Activated T-helper 2 cell treated with anti-CD3 and anti-CD28 coated beads, Interferon-gamma antibody, Interleukin-2, Interleukin-4, amounts not matched to agents 10 μg/mL and 5 μg/mL and 100 μg/mL, durations not matched to agents 14 hours and 24 hours and 36 hours (primary cell): ENCODE measurements at places on chromosomes 13 and 19.
A peak's percentile ranks its signal among the peaks of the same experiment; 100 is the strongest.

- no peaks in the 10 kb centered on the region for H3K36me3 ChIP-seq
- no peak overlapping the region for H3K4me3 ChIP-seq
- no peak for DNase-seq
- H3K27me3 ChIP-seq: peaks cover 27% of the 10 kb centered on the region
These were observed 325.0 kb downstream of the DNAJC15 start for GRCh38 chr13:43348397-43348796.

DNA sequence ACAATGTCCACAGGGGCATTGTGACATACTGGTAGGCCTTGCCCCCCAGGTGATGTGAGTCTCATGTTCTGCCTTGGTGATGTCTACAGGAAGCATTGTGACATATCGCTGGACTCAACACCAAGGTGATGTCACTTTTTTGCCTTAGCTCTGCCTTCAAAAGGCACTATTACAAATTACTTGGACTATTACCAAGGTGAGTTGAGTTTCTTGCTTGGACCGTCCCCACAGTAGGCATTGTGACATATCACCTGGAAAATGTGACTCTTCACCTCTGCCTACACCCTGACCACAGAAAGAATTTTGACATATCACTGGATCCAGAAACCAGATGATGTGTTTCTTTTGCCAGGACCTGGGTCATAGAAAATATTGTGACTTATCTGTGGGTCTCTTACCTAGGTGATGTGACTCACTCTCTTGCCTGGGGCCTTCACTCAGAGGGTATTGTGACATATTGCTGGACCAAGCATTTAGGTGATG is 60.6 kb upstream of the ZNF724 start:
- no peaks in the 10 kb centered on the region for H3K27me3 ChIP-seq
- no peaks in the 10 kb centered on the region for H3K4me1 ChIP-seq
- H3K4me3 ChIP-seq: no peak overlapping the region
- H3K27ac ChIP-seq: no peak overlapping the region
- H3K36me3 ChIP-seq: no peaks in the 10 kb centered on the region

- no peaks in the 10 kb centered on the region for H3K36me3 ChIP-seq
- H3K27me3 ChIP-seq: no peaks in the 10 kb centered on the region
- H3K27ac ChIP-seq: no peak overlapping the region
- no peaks in the 10 kb centered on the region for H3K4me1 ChIP-seq
These were observed 364.2 kb upstream of the SLC10A2 start for GRCh38 chr13:103430368-103430767.

DNA sequence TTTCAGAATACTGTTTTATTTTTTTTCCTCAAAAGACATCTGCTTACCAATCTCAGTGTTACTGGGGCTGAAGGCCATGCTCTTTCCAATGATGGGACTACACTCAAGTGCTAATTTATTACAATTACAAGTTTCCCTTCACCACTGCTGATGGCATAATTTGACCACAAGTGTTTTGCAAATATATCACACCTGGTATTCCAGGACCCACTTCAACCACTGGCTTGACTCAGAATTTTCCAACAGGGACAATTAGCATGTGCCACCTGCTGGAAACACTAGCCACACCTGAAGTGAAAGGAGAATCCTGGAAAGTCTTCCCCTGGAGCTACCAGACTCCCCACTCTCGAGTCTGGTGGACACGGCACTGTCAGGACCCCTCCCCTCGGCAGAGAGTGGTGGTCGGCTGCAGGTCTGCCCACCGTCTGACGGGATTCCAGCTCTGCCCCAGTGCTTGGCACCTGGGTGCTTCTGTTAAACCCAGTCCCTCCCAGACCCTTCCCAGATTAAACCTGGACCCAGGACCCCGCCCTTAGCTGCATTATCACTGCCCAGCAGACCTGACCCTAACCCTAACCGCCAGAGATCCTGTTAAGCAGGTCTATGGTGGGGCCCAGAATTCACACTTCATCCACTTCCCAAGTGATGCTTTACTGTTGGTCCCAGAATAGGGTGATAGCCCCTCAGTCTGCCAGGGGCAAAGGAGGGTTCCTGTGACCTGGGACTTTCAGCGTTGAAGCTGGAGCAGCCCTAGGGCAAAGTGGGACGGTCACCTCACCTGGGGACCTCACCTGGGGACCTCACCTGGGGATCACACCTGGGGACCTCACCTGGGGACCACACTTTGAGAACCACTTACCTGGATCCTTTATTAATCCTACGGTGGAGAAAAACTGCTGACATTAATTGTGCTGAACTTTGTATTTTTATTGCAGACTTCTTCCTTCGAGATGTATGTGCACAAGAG is 17.6 kb upstream of the RASA3 start:
- H3K27ac ChIP-seq: no peak overlapping the region
- H3K36me3 ChIP-seq: no peaks in the 10 kb centered on the region
- H3K4me1 ChIP-seq: peaks cover 70% of the 10 kb centered on the region
- peaks cover 11% of the 10 kb centered on the region for H3K27me3 ChIP-seq

DNA sequence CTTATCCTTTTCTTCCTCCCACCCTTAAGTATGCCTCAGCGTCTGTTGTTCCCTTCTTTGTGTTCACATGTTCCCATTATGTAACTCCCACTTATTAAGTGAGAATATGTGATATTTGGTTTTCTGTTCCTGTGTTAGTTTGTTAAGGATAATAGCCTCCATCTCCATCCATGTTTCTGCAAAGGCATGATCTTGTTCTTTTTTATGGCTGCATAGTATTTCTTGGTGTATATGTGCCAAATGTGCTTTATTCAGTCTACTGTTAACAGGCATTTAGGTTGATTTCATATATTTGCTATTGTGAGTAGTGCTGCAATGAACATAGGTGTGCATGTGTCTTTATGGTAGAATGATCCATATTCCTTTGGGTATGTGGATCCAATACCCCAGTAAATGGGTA is 3.2 kb upstream of the ZNF441 start:
- peaks cover 11% of the 10 kb centered on the region for H3K4me1 ChIP-seq
- no peak overlapping the region for H3K4me3 ChIP-seq
- peaks cover 15% of the 10 kb centered on the region for H3K36me3 ChIP-seq

DNA sequence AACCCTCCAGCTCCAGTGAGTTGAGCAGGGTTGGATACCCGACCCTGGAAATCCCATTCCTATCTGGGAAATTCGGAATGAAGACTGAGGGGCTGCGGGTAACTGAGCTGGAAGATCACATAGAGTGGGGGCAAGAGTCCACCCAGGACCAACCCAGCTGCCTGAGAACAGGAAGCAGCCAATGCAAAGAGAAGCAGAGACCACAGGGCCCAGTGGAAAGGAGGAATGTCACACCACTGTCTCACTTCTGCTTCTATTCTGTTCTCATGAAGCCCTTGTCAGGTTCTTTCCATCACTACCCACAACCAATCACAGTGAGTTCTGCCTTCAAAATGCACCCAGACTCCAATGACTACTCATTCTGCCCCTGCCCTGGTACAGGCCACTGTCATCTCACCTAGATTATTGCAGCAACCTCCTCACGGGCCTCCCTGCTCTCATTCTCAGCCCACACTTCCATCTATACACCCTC is 15.3 kb downstream of the DYRK1B start:
- peaks cover 8% of the 10 kb centered on the region for H3K36me3 ChIP-seq
- no peak overlapping the region for H3K4me3 ChIP-seq
- no peak overlapping the region for H3K27ac ChIP-seq

GRCh38 chr19:39265321-39265916 is 2.8 kb upstream of the IFNL2 start:
- peaks cover 43% of the 10 kb centered on the region for H3K27me3 ChIP-seq
- DNase-seq: no peak
- H3K4me3 ChIP-seq: no peak overlapping the region
- no peak overlapping the region for H3K27ac ChIP-seq
- H3K4me1 ChIP-seq: peaks cover 2% of the 10 kb centered on the region
- no peaks in the 10 kb centered on the region for H3K36me3 ChIP-seq

GRCh38 chr19:47156861-47157430 is 26.3 kb downstream of the SAE1 start:
- H3K4me3 ChIP-seq: peak overlapping the region; percentile 65
- H3K27ac ChIP-seq: peak overlapping the region; percentile 84
- peaks cover 79% of the 10 kb centered on the region for H3K36me3 ChIP-seq
- DNase-seq: no peak
- H3K27me3 ChIP-seq: no peaks in the 10 kb centered on the region

DNA sequence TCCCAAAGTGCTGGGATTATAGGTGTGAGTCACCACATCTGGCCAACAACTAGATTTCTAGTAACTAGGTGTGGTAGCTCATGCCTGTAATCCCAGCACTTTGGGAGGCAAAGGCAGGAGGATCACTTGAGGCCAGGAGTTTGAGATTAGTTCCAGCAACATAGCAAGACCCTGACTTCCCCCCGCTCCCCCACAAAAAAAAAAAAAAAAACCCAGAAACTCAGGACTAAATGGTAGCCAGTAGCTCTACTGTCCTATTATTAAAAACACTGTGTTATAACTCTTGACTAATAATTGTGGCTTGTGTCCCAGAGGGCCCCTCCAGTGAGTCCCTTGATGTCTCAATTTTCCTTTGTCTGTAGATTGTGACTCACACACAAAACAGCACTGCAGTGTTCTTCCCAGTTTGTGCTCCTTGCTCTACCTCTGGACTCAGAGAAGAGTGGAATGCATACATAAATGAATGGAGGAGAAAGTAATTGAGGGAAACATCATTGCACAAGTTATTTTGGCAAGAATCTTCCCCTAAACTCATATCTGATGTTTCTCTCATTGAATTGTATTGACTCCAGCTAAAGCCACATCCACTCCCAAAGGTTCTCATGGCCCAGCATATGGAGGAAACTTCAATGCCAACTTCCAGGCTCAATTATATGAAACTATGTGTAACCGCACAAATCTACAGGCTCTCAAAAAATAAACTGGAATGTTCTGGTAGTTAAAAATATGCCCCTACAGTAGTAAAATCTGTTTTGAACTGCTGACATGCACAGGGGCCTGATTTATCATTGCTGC is 8.8 kb downstream of the TPT1 start:
- no peak overlapping the region for H3K27ac ChIP-seq
- H3K36me3 ChIP-seq: peaks cover 52% of the 10 kb centered on the region
- no peaks in the 10 kb centered on the region for H3K27me3 ChIP-seq
- no peak overlapping the region for H3K4me3 ChIP-seq
- no peak for DNase-seq

DNA sequence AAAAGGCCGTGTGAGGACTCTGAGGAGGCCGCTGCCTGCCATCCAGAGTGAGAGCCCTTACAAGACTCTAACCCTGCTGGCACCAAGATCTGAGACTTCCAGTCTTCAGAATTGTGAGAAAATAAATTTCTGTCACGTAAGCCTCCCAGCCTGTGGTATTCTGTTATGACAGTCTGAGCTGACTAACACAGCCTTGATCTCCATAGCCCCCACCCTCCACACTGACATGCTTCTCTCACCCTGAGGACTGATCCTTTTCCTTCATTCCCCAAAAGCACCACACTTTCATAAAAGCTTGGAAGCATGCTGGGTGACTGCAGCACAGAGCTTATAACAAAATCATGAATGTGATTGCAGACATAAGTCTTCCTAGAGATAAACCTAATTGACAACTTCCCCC is 1059.8 kb downstream of the UQCRFS1 start:
- no peak overlapping the region for H3K27ac ChIP-seq
- no peak for DNase-seq
- H3K4me1 ChIP-seq: no peaks in the 10 kb centered on the region
- no peaks in the 10 kb centered on the region for H3K36me3 ChIP-seq

- no peaks in the 10 kb centered on the region for H3K27me3 ChIP-seq
- H3K36me3 ChIP-seq: no peaks in the 10 kb centered on the region
- H3K4me3 ChIP-seq: no peak overlapping the region
- no peak for DNase-seq
These were observed 60.0 kb upstream of the SPRY2 start for GRCh38 chr13:80400865-80401426.

GRCh38 chr13:108352599-108352998 is 83.1 kb downstream of the TNFSF13B start:
- H3K27ac ChIP-seq: no peak overlapping the region
- no peaks in the 10 kb centered on the region for H3K36me3 ChIP-seq
- no peak overlapping the region for H3K4me3 ChIP-seq
- peaks cover 2% of the 10 kb centered on the region for H3K4me1 ChIP-seq
- DNase-seq: no peak

GRCh38 chr13:27081893-27082679 is 89.5 kb downstream of the USP12 start:
- H3K4me1 ChIP-seq: peaks cover 19% of the 10 kb centered on the region
- no peak overlapping the region for H3K27ac ChIP-seq
- H3K4me3 ChIP-seq: no peak overlapping the region
- DNase-seq: no peak
- no peaks in the 10 kb centered on the region for H3K27me3 ChIP-seq

GRCh38 chr13:76745261-76746200 is 140.7 kb downstream of the KCTD12 start:
- peaks cover 4% of the 10 kb centered on the region for H3K4me1 ChIP-seq
- DNase-seq: no peak
- peaks cover 6% of the 10 kb centered on the region for H3K27me3 ChIP-seq
- H3K4me3 ChIP-seq: no peak overlapping the region
- H3K27ac ChIP-seq: no peak overlapping the region
- no peaks in the 10 kb centered on the region for H3K36me3 ChIP-seq

GRCh38 chr19:46460981-46461380 is 10.4 kb downstream of the PNMA8A start:
- H3K4me1 ChIP-seq: no peaks in the 10 kb centered on the region
- H3K4me3 ChIP-seq: no peak overlapping the region
- no peak overlapping the region for H3K27ac ChIP-seq
- peaks cover 4% of the 10 kb centered on the region for H3K27me3 ChIP-seq
- no peaks in the 10 kb centered on the region for H3K36me3 ChIP-seq

DNA sequence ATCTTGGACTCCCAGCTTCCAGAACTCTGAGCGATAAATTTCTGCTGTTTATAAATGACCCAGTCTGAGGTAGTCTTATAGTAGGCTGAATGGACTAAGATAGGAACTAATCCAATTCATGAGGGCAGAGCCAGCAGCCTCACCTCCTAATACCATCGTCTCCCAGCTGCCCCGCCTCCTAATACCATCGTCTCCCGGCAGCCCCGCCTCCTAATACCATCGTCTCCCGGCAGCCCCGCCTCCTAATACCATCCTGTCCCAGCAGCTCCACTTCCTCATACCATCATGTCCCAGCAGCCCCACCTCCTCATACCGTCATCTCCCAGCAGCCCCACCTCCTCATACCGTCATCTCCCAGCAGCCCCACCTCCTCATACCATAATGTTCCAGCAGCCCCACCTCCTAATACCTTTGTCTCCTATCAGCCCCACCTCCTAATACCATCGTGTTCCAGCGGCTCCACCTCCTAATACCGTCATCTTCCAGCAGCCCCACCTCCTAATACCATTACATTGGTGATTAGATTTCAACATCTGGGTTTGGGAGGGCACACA is 2.4 kb upstream of the ARGLU1 start:
- no peak overlapping the region for H3K27ac ChIP-seq
- peaks cover 22% of the 10 kb centered on the region for H3K36me3 ChIP-seq

GRCh38 chr13:28463481-28463880 is 31.4 kb downstream of the FLT1 start:
- no peak overlapping the region for H3K27ac ChIP-seq
- H3K36me3 ChIP-seq: peaks cover 32% of the 10 kb centered on the region
- H3K4me3 ChIP-seq: no peak overlapping the region
- no peak for DNase-seq

- H3K4me1 ChIP-seq: peaks cover 25% of the 10 kb centered on the region
- DNase-seq: no peak
- no peak overlapping the region for H3K27ac ChIP-seq
- H3K4me3 ChIP-seq: no peak overlapping the region
- H3K27me3 ChIP-seq: peaks cover 29% of the 10 kb centered on the region
These were observed 8.6 kb downstream of the LYL1 start for GRCh38 chr19:13094106-13094504.

- H3K27ac ChIP-seq: peak overlapping the region; percentile 47
- DNase-seq: no peak
- peaks cover 41% of the 10 kb centered on the region for H3K36me3 ChIP-seq
These were observed 4.7 kb downstream of the AKAP11 start for GRCh38 chr13:42276683-42277082.
